ENCODE measurements at places on chromosomes 6 and 20. TPM values are rescaled to one million over a fixed set of nuclear protein-coding genes. Genes with fewer than 3 reads are reported as not detected.

Gene PPIL6
- total RNA-seq = 1.9 TPM

Gene HAO1
- not detected for total RNA-seq

GRCh38 chr6:116118608-116119007 is 7.3 kb downstream of the COL10A1 start:
- ATAC-seq = no peak

DNA sequence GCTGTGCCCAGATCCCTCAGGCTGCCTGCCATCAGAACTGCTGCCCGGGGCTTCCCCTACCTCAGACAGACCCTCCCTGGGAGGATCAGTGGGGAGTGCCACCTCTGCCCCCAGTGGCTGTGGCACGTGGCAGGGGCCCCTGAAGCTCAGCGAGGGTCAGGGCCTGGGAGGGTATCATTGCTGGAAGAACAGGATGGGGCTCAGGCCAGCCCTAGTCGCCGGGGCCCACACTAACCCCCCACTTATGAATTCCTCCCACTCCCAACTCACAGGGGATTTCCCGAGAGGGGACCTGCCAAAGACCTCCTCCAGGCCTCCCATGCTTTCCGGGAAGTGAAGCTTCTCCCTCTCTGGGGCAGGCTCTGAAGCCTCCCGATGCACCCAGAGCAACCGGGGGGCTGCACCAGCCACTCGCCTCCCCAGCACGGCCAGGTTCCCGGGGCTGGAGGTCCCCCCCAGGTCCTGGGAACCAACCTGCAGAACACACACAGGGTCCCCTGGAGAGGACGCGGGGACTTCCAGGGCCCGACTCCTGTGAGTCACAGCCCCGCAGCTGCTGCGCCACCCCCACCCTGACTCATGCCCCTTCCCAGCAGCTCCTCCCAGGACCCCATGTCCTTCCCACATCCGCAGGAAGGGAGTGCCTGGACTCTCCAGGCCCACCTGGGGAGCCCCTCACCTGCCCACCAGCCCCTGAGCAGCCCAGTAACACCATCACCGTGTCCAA is 2.5 kb downstream of the TNFRSF6B start:
- peak; percentile 76 for ATAC-seq

DNA sequence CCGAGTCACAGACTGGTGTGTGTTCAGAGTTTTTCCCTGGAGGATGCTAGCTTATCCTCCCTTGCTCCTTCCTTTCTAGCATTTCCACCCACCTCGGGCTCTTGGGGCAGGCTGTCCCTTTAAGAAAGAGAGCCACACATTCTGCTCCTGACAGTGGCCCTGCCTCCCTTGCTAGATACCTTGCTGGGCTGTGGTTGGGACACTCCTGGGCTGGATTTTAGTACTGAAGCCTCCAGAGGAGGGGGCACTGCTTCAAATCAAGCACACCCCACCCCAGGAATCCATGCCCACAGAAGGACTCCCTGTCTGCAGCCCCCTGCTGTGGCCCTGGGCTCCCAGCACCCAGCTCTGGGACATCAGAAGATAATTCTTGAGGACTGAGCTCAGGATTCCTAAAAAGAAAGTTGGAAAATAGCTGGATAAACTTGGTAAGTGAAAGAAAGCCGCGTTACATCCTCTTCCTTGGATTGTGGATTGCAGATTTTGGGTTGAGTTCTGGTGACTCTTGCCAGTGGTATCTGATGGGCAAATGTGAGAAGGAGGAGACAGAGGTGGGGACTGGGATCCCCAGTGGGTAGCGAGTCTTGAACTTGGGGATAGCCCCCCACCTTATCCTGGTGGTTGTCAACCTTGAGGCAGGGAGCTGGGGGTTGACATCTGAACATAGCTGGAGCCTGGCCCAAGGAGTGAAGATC is 29.0 kb downstream of the DAAM2 start:
- no peak for ATAC-seq

GRCh38 chr6:130970839-130971410 is 92.1 kb downstream of the EPB41L2 start:
- no peak for ATAC-seq
